Activated gamma-delta T cell (primary cell): ENCODE measurements at places on chromosomes 5 and 9.

GRCh38 chr9:70228118-70228517 lies 30.7 kb upstream of the SMC5 start:
- no peak for DNase-seq

DNA sequence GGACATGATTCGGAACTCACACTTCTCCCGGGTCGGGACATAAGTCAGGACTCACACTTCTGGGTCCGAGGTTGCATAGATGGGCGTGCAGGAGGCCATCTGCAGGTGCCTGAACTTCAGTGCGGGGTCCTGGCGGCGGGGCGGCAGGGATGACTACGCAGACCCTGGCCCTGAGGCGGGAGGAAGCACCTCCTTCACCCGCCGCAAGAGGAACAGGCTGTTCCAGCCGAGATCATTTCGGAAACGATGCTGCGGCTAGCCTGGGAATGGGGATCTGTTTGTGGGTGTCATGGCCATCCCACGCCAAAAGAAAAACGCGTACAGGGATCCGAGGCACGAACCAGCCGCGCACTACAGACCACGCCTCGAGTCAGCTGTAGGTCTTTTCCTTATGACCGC lies 196.6 kb downstream of the TTLL11 start:
- no peak for DNase-seq

- DNase-seq: no peak
These were observed 65.3 kb downstream of the CSNK1A1 start for GRCh38 chr5:149485655-149486615.

GRCh38 chr5:80654054-80654390 lies 430 bp upstream of the MSH3 start:
- peak; percentile 28 for DNase-seq

DNA sequence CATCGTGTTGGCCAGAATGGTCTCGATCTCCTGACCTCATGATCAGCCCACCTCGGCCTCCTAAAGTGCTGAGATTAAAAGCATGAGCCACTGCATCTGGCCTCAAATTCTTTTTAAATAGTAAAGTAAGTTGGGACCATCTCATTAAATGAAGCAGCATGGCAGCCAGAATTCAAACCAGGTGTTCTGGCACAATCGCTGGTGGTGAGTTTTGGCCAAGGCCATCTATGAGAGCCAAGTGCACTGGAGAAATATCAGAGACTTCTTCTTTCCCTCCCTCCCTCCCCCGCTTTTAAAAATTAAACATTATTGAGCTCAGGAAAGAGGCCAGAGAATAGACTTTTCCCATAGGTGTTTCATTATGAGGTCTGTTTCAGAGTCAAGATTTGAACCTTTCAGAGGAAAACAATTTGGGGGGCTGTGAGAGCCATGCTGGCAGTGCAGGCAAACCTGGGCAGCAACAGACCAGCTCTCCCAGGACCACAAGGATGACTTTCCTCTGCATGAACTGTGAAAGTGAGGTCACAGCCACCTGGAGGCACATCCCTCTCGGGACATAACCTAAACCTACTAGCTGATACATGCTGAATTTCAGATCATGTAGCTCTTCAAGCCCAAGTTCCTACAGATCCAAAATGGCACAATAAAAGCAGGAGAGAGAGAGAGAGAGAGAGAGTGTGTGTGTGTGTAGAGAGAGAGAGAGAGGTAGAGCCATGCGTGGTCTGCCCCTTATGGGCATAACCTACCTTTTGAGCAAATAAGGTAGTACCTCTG lies 94.6 kb upstream of the DMRT1 start:
- DNase-seq: no peak

GRCh38 chr9:90287567-90288274 lies 354.9 kb downstream of the DIRAS2 start:
- DNase-seq: no peak

- no peak for DNase-seq
These were observed 578.6 kb downstream of the ACTL7B start for GRCh38 chr9:108277216-108277615.

DNA sequence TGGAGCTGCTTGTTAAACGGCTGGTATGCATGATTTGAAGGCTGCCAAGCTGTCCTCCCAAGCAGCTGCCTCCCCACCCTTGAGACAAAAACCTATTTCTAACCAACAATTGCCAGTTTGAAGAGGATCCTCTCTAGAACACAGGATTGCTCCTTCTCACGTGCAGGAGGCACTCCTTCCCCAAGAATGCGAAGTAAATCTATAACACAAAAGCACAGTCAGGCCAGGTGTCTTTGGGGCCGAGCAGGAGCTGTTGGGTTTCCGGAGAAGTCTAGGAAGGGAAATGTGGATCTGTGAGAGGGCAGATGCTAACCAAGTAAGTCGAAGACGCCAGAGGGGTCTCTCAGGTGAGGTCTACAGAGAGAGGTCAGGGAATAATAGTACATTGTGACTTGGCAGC lies 35.4 kb upstream of the GNPDA1 start:
- DNase-seq: no peak

DNA sequence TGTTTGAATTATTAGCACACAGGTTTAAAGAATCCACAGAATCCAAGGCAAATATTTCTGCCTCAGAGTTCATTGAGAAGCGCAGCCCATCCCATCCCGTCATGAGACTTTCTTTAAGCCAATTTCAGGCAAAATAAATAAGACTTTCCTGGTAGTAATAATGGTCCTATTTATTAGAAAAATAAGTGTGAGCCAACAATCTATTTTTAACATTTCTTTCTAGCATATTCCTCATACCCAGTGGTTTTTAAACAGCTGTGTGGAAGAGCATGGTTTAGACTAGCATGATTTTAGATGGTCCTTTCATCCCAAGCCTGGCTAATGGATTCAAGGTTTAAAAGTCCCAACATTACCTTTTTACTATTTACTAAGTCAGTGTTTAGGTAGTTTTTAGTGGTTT lies 125.8 kb downstream of the SCAMP1 start:
- DNase-seq: no peak

- no peak for DNase-seq
These were observed 9.5 kb downstream of the GRK6 start for GRCh38 chr5:177435847-177436536.

- DNase-seq: no peak
These were observed 29.2 kb downstream of the PROP1 start for GRCh38 chr5:177966839-177967166.

DNA sequence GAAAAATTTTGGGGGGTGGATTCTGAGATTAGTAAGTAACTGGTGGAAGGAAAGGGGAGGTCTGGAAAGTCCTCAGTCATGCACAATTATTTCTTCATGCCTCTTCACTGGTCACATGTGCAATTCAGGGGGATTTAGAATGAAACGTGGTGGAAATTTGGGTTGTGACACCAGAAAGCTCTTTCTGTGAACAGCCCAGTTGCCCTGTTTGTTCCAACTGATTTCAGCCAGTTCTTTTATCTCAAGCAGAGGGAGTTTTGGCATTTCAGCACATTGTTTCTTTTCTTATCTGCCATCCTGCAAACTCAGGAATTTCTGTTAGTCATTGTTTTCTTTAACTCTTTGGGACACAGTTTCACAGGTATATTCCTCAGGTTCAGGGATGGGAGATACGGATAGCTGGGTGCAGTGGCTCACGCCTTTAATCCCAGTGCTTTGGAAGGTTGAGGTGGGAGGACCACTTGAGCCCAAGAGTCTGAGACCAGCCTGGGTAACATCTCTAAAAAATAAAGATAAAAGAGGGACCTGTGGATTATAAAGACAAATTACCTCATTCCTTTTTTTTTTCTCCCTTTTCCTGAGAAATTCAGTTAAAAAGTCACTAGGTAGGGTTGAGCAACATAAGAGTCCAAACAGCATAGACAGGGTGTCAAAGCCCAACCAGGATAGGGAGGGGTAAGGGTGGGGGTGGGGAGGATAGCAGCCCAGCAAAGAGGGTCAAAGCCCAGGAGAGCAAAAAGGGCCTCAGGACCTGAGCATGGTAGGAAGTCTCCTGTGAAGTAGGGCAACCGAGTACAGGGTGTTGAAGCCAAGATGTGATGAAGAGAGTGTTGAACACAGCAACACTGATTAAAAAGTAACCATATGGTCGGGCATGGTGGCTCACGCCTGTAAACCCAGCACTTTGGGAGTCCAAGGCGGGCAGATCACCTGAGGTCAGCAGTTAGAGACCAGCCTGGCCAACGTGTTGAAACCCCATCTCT lies 5.4 kb upstream of the B4GALT1 start:
- DNase-seq: no peak

DNA sequence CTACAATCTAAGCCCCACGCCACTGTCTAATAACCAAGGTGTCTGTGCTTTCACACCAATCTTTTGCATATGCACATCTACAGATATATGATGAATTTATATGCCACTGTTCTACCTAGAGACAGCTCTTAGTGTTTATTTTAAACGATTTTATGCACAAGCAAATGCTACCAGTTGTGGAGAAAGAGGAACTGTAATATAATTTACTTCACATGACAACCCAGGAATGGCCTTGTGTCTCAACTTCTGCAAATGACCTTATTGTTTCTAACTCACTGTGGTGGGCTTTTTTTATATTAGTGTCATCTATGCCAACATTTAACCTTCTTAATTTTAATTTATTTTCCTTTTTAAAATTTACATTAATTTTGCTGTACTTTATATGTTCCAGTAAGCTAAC lies 531.1 kb upstream of the TLE4 start:
- DNase-seq: no peak

GRCh38 chr5:88756953-88757352 lies 126.0 kb downstream of the MEF2C start:
- no peak for DNase-seq

GRCh38 chr5:74288448-74289108 lies 351.9 kb downstream of the ENC1 start:
- DNase-seq: no peak

DNA sequence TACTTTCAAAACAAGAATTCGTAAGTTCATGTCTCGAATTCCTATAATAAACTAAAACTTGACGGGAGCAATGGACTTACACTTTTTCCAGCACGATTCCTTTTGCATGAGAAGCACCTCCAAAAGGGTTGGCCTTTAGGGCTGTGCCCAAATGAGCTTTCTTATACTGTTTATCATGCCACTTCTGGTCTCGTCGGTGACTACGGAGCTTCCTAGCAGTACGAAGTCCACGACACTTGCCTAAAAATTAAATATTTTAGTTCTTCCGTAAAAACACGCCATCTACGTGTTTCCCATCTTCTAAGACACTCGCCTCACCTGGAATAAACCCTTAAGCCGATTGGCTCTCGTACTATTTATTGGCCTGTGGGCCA lies 554 bp downstream of the RPS23 start:
- DNase-seq: no peak

DNA sequence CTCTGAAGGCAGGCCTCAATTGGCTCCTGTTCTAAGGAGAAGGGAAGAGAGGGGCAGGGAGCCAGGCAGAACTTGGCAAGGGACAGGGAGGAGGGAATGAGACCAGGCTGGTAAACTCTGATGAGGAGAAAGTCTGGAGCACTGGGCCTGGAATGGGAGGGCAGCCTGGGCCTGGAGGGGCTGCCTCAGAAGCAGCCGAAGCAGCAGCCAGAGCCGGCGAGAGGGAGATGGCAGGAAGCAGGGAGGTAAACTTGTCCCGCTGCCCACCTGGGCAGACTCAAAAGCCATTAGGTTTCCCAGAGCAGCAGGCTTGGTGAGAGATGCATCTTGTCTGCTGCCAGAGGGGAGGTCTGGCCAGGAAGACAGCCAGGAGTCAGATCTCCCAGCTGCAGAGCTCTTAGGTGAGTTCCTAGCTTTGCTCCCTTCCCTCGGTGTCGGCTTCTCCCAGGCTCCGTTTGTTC lies 37.0 kb upstream of the CRB2 start:
- no peak for DNase-seq

DNA sequence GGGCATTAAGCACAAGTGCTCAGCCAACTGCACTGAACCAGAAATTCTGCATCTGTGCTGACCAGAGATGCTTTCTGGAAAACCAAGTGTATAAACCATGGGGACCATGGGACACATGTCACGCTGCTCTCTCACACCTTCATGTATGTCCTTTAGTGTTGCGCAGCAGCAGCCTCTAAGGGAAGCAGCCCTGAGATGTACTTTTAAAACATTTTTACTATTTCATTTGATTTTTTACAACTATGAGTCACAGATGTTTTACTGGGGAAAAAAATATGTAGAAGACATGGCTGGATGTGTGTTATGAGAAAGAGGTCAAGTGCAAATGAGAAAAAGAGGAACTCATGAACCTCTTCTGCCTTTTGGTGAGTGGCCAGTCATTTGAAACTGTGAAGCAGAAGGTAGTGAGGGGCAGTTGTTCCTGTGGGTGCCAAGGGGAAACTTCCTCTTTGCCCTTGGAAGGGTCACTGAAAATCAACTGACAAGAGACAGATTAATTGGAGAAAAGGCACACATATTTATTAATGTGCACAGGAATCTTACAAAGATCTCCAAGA lies 31.4 kb upstream of the SYK start:
- no peak for DNase-seq

DNA sequence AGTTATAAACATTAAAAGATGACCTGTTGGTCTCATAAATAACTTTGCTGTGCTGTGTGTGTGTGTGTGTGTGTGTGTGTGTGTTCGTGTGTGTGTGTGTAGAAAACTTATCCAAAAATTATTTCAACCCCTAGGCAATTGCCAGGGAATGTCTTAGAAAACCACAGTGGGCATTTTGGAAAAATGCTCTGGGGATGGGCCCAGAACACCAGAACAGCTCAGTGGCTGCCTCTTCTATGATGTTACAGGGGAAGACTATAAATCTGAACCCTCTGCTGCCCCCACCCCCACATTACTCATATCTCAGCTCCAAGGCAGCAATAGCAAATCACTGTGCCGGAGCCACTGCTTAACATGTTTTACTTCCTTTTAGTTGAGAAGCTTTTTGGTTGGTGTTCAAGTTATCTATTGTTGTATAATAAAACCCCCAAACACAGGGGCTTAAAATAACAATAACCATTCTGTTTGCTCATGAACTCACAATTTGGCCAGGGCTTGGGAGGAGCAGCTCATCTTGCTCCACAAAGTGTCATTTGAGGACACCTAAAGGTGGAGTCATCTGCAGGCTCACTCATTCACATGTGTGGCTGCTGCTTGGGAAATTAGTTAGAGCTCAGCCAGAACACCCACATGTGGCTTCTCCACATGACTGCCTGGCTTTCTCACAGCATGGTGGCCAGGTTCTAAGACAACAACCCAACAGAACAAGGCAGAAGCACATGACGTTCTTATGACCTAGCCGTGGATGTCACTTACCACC lies 40.4 kb downstream of the ACTBL2 start:
- no peak for DNase-seq

DNA sequence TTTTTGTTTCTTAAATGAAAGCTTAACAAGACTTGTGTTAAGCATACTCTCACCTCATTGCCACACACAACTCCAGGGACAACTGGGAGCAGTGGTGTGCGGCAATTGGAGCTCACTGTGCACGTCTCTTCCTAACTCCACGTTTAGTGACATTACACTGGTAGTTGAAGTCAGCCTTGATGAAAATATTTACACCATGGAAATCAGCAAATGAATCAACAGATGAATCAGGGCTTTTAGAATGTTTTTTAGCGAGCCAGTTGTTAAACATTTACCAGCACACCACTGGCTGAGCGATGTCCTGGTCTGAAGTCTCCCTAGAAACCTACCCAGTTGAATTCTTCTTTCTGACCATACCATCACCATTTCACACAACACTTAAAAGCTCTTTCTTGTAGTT lies 67.3 kb downstream of the KLHL3 start:
- DNase-seq: no peak
